ENCODE measurements at places on chromosomes 16 and 17.

GRCh38 chr17:76247304-76247703 is 7.0 kb upstream of the RNF157 start:
- no peak for DNase-seq

DNA sequence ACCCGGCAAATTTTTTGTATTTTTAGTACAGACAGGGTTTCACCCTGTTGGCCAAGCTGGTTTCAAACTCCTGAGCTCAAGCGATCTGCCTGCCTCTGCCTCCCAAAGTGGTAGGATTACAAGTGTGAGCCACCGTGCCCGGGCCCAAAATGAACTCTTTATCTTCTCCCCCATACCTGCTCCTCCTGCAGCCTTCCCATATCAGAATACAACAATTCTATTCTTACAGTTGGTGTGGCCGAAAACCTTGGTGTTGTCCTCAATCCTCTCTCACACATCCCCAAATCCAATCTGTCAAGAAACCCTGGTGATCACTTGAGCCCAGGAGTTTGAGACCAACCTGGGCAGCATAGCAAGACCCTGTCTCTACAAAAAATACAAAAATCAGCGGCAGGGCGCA is 19.5 kb upstream of the SPN start:
- DNase-seq = no peak

- DNase-seq = no peak
Measured at GRCh38 chr16:68834550-68834949, 8.8 kb upstream of the TANGO6 start.

DNA sequence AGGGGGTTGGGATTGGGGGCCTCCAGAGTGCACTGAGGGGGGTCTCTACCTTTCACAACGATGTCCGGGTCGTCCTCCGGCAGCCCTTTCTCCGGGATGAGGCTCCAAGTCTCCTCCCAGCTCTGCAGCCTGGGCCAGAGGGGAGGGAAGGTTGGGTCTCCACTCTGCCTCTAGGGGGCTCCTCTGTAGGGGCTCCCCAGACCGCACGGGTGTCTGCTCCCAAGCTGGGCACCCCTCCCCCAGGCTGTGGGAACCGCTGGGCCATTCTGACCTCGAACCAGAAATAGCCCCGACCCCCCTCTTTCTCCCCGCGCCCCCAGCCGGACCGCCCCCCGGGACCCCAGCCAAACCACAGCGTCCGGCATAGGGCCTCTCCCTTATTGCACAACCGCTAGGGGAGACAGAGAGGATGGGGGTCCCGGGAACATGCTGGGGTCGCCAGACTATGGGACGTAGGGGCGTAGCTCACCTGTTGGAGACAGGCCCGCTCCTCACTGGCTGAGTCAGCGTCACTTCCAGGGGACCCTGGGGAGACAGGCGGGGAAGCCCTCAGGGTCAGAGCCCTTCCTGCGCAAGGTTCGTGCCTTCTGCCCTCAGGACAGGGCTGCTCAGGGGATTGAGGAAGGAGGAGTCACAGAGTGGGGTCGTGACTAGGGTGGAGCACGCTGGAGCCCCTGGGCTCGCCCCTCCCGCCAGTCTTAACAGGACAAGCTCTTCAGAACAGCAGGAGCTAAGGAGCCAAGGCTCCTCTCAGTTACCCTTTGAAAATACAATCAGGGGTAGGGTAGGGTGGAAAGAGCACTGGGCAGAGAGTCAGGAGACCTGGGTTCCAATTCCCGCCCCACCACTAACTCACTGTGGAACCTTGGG is 2.7 kb downstream of the PLEKHH3 start:
- no peak for DNase-seq

DNA sequence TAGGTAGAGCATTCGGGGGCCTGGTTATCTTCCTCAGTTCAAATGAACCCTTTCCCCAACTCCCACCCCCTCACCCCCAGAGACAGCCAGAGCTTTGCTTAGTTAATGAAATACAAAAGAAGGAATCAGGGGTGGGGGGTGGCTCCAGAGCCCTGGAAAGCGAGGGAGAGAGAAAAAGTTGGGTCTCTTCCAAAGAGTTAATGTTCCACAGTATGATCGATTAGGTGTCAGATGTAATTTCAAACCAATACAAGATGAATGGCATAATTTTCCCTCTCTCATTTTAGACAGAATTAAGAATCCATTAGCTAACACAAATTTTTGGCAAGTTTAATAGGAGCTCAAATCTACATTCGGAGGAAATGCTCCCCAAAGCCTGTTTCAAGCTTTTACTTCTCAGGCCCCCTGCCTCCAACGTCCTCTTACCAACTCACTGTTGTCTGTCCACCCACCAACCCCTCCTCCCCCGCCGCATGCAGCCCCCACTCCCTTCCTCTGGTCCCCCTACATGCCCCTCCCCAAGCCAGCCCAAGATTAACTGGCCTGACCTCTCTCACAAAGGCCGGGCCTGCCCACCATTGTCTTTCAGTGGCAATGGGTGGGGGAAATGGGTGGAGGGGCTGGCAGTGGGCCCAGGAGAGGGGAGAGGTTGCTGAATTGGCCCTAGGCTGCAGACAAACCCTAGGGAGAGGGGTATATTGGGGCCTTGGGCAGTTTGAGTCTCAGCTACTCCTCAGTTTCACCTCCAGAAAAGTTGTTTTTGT is 28.2 kb downstream of the NEUROD2 start:
- DNase-seq = no peak
